ENCODE measurements at places on chromosomes 6 and 20. TPM values are rescaled to one million over a fixed set of nuclear protein-coding genes. Genes with fewer than 3 reads are reported as not detected.

PRDM13 gene
- not detected for total RNA-seq

- H3K4me3 ChIP-seq: peak overlapping the region; percentile 46
- no peaks in the 10 kb centered on the region for H3K27me3 ChIP-seq
- H3K36me3 ChIP-seq: no peaks in the 10 kb centered on the region
- peak overlapping the region; percentile 42 for H3K27ac ChIP-seq
Observed at GRCh38 chr6:68639826-68640490, 4.9 kb downstream of the ADGRB3 start.

- H3K27me3 ChIP-seq: no peaks in the 10 kb centered on the region
- no peak for DNase-seq
- H3K4me1 ChIP-seq: no peaks in the 10 kb centered on the region
- H3K27ac ChIP-seq: no peak overlapping the region
Observed at GRCh38 chr6:63049216-63049615, 162.1 kb upstream of the FKBP1C start.

DNA sequence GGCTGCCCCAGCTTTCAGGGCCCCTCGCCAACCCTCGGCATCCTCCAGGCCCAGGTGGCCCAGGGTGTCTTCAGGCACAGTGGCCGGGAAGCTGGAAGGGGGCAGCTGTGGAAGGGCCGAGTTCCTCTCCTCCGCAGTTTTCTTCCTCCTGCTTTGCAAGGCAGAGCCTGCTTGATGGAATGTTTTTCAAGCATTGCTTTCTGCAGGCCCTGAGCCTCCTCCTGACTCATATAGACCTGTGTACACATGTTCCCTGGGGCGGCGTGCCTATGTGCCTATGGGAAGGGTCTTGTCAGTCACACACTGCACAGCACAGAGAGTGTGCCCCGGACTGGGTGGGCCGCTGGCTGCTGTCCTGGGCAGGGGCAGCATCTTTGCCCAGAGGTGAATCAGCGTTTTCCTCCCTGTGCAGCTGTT lies 107.5 kb downstream of the ERMARD start:
- H3K4me1 ChIP-seq: peaks cover 17% of the 10 kb centered on the region
- no peaks in the 10 kb centered on the region for H3K36me3 ChIP-seq
- H3K27me3 ChIP-seq: no peaks in the 10 kb centered on the region
- no peak overlapping the region for H3K4me3 ChIP-seq
- DNase-seq: no peak

DNA sequence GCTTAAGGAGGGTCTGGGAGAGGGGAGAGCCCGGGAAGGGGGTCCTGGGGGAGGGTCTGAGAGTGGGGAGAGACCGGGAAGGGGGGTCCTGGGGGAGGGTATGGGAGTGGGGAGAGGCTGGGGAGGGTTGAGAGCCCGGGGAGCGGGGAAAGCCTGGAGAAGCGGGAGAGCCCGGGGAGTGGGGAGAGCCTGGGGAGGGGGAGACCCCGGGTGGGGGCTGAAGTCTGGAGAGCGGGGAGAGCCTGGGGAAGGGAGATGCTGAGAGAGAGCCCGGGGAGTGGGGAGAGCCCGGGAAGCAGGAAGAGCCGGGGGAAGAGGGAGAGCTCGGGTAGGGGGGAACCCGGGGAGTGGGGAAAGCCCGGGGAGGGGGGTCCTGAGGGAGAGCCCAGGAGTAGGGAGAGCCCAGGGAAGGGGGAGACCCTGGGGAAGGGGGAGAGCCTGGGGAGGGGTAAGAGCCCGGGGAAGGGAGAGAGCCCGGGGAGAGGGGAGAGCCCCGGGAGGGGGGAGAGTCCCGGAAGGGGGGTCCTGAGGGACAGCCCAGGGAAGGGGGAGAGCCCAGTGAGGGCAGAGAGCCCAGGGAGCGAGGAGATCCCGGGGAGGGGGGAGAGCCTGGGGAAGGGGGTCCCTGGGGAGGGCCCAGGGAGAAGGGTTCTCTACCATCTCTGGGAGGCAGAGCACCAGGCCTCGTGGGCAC lies 148.5 kb downstream of the SYNDIG1 start:
- H3K4me1 ChIP-seq: no peaks in the 10 kb centered on the region
- no peaks in the 10 kb centered on the region for H3K36me3 ChIP-seq
- no peaks in the 10 kb centered on the region for H3K27me3 ChIP-seq

GRCh38 chr6:72787391-72788031 lies 165.6 kb downstream of the KCNQ5 start:
- H3K27me3 ChIP-seq: no peaks in the 10 kb centered on the region
- no peaks in the 10 kb centered on the region for H3K36me3 ChIP-seq
- peaks cover 19% of the 10 kb centered on the region for H3K4me1 ChIP-seq
- no peak overlapping the region for H3K27ac ChIP-seq

GRCh38 chr6:89970609-89971337 lies 76.5 kb downstream of the GJA10 start:
- no peak overlapping the region for H3K4me3 ChIP-seq
- no peaks in the 10 kb centered on the region for H3K36me3 ChIP-seq
- H3K4me1 ChIP-seq: no peaks in the 10 kb centered on the region
- no peak for DNase-seq
